ENCODE measurements at places on chromosomes 7 and 10.

- DNase-seq, result no peak
Measured at GRCh38 chr10:21264271-21264670, 261.2 kb downstream of the SKIDA1 start.

DNA sequence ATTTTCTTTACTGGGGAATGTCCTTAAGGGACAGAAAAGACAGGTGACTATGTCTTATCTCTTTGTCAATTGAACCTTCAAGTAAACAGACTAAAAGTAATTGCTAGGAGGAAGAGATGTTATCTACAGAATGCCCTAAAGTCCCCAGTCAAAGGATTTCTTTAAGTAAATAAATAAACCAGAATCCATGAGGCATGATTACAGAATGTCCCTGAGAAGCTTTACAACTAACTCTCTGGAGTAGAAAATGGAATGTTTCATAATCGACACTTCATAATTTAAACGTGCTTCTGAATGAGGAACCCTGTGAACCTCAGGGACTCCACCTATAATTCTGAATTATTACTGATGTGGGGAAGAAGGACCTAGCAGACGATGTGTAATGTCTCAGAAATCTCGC lies 187.9 kb upstream of the IMMP2L start:
- DNase-seq, result no peak

DNA sequence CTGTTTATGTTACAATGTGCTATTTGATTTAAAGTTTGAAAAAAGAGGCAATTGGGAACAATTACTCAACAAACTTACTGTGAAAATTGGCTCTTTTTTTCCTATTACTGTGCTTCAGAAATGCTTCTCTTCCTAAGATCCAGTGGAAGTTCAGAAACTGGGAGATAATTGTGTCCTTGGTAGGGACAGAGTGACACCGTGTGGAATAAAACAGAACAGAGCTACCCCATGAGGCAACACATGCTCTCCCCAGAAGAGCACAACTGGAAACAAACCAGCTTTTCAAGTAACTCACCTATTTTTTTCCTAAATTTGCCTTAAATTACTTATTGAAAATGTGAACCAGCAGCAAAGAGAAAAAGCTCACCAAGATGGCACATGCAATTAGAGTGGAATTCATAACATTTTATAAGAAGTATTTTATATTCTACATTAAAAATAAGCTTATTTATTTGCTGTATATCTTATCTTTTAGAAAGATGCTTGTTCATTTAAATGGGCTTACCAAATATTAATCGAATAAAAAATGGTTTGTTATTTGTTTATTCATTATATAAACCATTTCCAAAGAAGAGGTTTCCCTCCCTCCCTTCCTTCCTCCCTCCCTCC lies 346.1 kb upstream of the ANKRD30A start:
- peak; percentile 69 for DNase-seq

GRCh38 chr7:122902751-122903495 lies 16.7 kb upstream of the CADPS2 start:
- DNase-seq, result no peak

GRCh38 chr7:91789558-91789957 lies 90.9 kb downstream of the MTERF1 start:
- DNase-seq, result no peak

GRCh38 chr10:73653701-73654100 lies 2.1 kb downstream of the SYNPO2L start:
- no peak for DNase-seq

DNA sequence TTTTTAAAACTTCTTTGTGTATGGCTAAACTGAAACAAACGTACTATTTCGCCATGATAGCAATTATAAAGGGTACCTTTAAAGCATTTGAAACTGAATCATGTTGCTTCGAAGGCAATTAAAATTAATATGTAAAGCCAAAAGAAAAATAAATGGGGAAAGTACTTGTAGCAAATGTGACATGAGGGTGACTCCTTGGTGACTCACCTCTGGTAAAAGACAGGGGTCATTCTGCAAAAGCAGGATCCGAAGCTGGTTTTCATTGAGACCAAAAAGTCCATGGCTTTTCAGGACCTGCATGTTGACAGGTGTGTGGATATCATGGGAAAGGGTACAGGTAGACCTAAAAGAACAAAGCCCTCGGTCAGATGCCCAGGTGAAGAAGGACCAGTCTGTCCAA lies 1.5 kb downstream of the ZC3HAV1L start:
- DNase-seq, result no peak

GRCh38 chr10:6301488-6302075 lies 98.8 kb downstream of the PFKFB3 start:
- DNase-seq, result no peak

GRCh38 chr7:137354961-137355360 lies 11.4 kb upstream of the PTN start:
- DNase-seq, result no peak

DNA sequence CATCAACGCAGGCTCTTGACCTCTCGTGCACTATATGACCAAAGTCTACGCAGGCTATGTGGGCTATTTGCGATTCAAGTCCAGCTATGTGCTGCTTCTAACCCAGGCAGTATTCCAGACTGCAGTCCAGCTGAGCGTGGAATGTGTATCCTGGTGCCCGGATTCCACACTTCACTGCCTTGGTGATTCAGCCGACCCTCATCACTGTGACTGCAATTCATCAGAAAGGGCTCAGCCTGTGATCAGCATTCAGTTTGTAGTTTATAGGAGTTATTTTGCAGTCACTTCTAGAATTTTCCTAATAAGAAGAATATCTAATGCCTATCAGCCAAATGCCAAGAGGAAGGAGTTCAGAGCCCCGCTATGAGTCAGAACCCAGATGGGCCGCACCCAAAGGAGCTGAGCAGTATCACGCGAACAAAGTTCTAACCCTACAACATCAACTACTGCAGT lies 119.8 kb upstream of the LANCL2 start:
- peak; percentile 63 for DNase-seq

DNA sequence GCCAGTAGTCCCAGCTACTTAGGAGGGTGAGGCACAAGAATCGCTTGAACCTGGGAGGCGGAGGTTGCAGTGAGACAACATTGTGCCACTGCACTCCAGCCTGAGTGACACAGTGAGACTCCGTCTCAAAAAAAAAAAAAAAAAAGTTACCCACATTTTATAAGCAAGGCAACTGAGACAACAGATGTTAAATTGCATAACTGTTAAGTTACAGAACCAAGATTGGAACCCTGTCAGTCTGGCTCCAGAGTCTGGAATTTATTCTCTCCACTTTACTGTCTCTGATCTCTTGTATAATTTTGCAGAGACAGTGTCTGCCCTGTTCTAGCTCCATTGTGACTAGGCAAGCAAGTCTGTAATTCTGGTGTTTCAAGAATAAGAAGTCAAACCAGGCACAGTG lies 6.2 kb upstream of the ITGB1 start:
- no peak for DNase-seq

DNA sequence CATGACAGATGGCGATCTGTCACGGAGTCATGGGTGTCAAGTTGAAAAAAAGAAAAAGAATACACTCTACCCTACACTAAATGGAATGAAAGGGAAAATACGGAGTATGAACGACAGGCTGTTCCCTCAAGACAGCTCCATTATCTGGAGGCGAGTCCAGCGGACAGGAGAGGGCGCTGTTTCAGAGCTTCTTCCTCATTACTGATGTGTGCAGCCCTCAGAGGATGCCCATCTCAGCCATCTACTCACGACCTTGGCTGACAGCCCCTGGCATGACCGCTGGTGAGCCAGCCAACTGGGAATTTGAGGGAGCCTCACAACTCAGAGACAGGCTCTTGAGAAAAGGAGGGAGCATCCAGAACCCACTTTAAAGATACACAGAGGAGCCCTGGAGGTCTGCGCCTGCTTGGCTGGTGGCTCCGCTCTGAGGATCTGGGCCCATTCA lies 49.6 kb upstream of the SMNDC1 start:
- peak; percentile 88 for DNase-seq

DNA sequence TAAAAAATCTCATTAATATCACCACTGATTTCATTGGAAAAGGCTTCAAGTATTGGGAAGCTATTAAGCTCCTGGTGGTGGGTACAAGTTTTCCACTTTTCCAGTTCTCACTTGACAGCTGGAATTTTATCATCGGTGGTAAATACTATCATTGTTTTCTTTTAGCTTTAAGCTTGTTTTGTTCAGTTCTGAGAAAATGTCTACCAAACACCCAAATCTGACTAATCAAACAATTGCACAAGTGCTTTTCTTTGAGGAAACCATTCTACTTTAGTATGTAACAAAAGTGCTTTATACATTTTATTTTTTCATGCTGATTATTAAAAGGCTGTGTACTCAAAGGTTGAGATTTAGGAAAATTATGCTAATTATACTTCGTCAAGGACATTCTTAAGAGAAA lies 7.9 kb downstream of the PRPF18 start:
- DNase-seq, result no peak

GRCh38 chr7:73870041-73870492 lies 9.1 kb downstream of the TMEM270 start:
- peak; percentile 56 for DNase-seq

DNA sequence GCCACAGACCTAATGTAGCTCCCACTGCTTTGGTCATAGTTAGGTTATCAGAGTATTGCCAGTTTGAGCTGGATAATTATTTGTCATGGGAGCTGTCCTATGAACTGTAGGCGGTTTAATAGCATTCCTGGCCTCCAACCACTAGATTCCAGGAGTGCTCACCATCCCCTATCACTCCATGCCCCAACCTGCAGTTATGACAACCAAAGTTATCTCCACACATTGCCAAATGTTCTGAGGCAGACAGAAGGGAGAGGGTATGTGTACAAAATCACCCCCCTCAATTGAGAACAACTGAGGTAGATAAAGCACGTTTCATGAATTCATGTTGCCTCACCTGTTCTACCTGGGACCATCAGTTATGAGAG lies 119.0 kb upstream of the CACUL1 start:
- no peak for DNase-seq

- peak; percentile 83 for DNase-seq
Measured at GRCh38 chr7:101163279-101164070, 1.9 kb downstream of the VGF start.

DNA sequence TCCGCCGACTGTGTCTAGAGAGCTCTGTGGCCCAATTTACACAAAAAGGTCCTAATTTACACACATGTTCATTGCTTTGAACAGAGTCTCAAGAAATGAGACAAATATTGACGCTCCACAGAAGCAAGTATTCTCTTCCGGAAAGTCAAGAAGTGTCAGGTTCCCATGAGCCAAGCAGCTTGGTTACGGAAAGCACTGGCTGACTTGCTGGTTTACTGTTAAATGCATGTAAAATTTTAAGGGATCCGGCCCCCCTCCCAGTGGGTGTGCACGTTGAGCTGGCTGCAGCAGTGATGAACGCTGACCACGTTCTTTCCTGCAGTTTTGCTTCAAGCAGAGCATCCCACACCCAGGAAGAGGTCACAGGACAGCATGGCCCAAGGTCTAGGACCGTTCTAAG lies 76.8 kb downstream of the DIP2C start:
- DNase-seq, result no peak

DNA sequence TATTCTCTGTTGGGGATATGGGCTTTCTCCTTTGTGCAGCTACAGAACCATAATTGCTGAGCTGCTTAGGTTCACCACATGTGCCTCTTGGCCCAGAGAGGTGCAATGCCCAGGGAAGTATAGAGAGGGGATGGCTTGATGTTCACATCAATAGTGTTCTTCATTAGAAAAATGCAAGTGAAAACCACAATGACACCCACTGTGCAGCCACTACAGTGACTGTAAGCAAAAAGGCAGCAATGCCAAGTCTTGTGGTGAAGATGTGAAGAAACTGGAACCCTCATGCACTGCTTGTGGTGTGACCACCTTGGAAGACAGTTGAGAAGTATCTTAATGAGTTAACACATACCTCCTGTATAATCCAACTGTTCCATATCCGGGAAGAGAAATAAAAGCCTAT lies 318.9 kb upstream of the ZMIZ1 start:
- no peak for DNase-seq

DNA sequence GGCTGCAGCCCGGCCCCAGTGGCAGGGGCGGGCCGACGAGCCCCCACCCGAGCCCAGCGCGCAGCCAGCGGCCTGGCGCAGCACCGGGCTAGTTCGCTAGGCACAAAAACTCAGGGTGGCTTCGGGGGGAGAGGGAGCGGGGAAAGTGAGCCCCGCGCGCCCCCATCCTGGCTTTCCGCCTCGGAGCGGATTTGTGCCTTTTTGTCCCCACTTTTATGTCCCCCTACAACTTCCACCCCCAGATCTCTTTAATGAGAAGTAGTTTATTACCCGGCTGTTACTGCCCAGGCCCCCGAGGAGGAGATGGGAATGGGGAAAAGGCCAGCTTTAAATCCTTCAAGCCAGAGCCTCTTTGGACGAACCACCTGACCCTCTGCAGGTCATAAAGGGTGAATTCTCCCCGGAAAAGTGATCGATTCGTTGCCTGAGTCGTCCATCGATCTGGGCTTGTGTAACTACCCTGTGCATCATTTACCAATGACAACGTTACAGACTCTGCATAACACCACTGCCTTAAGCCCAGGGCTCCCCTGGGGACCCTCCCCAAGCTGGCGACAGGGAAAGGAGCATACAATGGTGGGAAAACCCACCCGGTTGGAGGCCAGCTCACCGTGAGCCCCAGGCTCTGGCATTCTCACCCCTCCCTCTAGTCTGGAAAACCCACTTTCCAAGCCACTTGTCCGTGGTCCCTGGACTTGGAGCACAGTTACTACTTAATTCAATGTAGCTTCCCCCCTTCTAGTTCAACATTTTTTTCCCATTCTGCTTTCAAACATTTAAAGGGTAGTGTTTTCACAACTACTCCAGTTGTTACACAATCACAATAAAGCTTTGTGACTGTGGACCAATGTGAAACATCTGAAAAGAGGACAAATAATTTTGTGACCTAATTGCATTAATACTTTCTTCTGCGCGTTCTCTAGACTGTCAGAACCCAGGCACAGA lies 748 bp upstream of the SH3PXD2A start:
- DNase-seq, result no peak

All from islet precursor cell (in vitro differentiated cells).